ENCODE measurements at places on chromosomes 7 and 10. TPM values are rescaled to one million over a fixed set of nuclear protein-coding genes. Genes with fewer than 3 reads are reported as not detected.

DNA sequence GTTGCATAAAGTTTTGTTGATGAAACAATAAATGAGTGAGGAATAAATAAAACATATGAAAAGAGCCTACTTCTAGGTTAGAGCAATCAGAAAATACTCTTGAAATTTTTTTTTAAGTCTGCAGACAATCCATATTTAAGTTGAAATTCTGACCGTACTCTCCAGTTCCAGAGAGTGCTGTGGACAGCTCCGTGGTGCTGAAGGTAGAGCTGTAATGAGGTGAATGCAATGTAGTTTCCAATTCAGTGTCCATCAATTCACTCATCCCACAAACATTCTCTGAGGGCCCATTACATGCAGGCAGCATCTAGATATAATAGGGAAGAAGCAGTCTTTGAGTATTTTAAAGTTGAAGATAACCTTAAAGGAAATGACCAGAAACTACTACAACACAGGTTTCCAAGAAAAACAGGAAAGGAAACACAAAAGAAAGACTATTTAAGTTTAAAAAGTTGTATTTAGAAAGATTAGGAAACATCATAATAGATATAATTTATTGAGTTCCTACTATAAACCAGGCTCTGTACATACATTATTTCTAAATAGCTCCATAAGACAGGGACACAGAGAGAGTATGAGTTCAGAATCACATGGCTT is 44.0 kb upstream of the CRTAC1 start:
- no peak overlapping the region for H3K27ac ChIP-seq
- H3K4me1 ChIP-seq, result no peaks in the 10 kb centered on the region
- no peak overlapping the region for H3K4me3 ChIP-seq
- H3K27me3 ChIP-seq, result no peaks in the 10 kb centered on the region

GRCh38 chr10:128017822-128018221 is 108.4 kb downstream of the MKI67 start:
- H3K27ac ChIP-seq, result no peak overlapping the region
- H3K4me3 ChIP-seq, result no peak overlapping the region
- no peaks in the 10 kb centered on the region for H3K36me3 ChIP-seq
- no peak for DNase-seq
- no peaks in the 10 kb centered on the region for H3K4me1 ChIP-seq

GRCh38 chr7:34191162-34191561 is 285.8 kb downstream of the BMPER start:
- H3K4me1 ChIP-seq, result no peaks in the 10 kb centered on the region
- no peaks in the 10 kb centered on the region for H3K27me3 ChIP-seq
- H3K36me3 ChIP-seq, result no peaks in the 10 kb centered on the region
- no peak overlapping the region for H3K27ac ChIP-seq
- DNase-seq, result no peak

DNA sequence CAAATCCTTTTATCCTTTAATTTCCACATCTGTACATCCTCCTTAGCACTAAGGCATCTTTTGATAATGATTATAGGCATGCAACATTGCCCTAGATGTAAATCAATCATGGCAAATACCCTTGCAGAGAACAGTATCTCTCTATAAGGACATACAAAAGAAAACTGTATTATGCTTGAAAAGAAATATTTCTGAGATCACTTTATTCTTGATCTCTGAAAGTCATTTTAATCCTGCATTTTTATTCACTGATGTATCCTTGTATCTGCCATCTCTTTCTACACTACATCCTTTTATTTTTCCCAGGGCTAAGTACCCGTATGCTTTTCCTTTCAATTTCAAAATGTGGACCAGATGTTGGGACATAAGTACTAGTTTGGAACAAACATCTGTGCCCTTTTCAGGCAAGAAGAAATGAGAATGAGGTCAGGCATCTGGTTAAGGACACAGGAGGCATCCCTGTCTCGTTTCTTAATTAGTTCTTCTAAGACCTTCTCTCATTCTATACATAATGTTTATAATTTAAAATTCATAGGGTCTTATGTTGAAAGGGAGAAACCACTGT is 338.6 kb downstream of the CNTNAP2 start:
- no peak overlapping the region for H3K4me3 ChIP-seq
- H3K27me3 ChIP-seq, result no peaks in the 10 kb centered on the region
- no peaks in the 10 kb centered on the region for H3K4me1 ChIP-seq
- H3K36me3 ChIP-seq, result no peaks in the 10 kb centered on the region

DNA sequence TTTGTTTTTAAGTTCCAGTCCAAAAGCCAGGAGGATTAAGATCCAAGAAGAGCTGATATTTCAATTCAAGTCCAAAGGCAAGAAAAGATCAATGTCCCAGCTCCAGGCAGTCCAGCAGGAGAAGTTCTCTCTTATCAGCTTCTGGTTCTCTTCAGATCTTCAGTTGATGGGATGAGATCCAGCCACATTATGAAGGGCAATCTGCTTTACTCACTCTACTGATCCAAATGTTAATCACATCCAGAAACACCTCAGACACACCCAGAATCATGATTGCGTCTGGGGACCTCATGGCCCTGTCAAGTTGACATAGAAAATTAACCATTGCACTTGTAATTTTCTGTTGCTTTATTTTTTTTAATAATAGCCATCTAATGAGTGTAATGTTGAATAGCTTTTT is 178.4 kb downstream of the HERPUD2 start:
- no peak overlapping the region for H3K27ac ChIP-seq
- no peaks in the 10 kb centered on the region for H3K27me3 ChIP-seq
- DNase-seq, result no peak

CFAP69 gene
- total RNA-seq, result 19.2 TPM

CHRM2 gene
- 79.8 TPM for total RNA-seq

DNA sequence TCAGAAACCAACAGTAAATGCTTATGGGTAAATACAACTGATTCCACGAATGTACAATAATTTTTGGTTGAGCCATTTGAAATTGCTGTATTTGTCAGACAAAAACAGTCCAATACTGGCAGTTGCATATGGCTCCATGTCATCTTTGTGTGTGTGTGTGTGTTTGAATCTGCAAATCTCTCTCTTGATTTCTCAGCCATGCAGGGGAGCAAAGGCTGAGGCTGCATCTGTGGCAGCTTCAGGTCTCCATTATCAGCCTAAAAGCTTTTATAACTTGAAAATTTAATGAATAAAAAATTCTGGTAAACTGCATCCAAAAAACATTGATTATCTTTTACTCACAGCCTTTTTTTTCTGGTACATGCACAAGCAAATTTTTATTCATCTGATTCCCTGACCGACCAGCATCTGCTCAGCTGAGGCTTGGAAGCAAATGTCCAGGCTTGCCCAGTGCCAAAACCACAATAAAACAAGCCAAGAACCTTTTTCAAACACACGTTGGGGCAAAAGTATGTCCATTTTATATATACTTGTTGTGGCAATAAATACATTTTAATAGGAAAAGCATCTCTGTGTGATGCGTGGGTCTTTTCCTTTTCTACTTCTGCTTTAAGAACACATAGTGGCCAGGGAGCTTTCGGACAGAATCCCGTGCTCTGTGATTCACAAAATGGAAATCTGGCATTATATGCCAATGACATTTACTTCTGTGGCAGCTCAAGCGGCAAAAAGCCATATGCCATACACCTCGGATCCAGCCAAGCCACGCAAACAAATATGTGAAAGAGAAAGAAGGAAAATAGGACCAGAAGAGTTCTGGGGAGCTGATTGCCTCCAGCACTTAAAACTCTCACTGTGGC is 275.6 kb upstream of the AOAH start:
- DNase-seq, result no peak
- H3K27ac ChIP-seq, result no peak overlapping the region
- H3K36me3 ChIP-seq, result no peaks in the 10 kb centered on the region
- H3K4me1 ChIP-seq, result peaks cover 10% of the 10 kb centered on the region

- no peaks in the 10 kb centered on the region for H3K4me1 ChIP-seq
- H3K4me3 ChIP-seq, result no peak overlapping the region
- H3K36me3 ChIP-seq, result no peaks in the 10 kb centered on the region
- no peak for DNase-seq
Measured at GRCh38 chr10:35433851-35434426, 97.6 kb downstream of the CCNY start.

DNA sequence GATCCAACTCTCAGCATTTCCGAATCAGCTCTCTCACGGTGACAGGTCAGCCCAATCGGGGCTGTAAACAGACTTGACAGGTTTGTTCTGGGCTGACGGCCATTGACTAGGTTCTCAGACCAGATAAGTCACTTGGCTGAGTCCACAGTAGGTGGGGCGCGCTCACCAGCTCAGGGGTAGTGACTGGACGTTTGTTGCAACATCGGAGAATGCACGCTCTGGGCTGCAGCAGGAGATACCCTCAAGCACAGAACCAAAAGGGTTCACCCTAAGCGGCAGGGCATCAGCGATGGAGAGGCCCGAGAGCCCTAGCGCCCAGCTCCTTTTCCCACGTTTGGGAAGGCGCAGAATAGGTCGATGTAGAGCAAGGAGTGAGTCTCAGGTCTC is 1.8 kb downstream of the KLLN start:
- peaks cover 3% of the 10 kb centered on the region for H3K4me1 ChIP-seq
- peak; percentile 66 for DNase-seq
- H3K4me3 ChIP-seq, result peak overlapping the region; percentile 98
- no peaks in the 10 kb centered on the region for H3K36me3 ChIP-seq
- H3K27ac ChIP-seq, result peak overlapping the region; percentile 96

GRCh38 chr10:62894156-62894555 is 78.0 kb upstream of the EGR2 start:
- H3K4me3 ChIP-seq, result no peak overlapping the region
- no peaks in the 10 kb centered on the region for H3K4me1 ChIP-seq
- no peak overlapping the region for H3K27ac ChIP-seq
- H3K27me3 ChIP-seq, result peaks cover 58% of the 10 kb centered on the region
- no peak for DNase-seq

LBX1 gene
- total RNA-seq, result not detected

GRCh38 chr10:72260976-72261783 is 12.5 kb upstream of the DDIT4 start:
- peak overlapping the region; percentile 21 for H3K4me3 ChIP-seq
- H3K36me3 ChIP-seq, result no peaks in the 10 kb centered on the region
- H3K27me3 ChIP-seq, result no peaks in the 10 kb centered on the region
- DNase-seq, result no peak
- peaks cover 68% of the 10 kb centered on the region for H3K4me1 ChIP-seq
- peak overlapping the region; percentile 96 for H3K27ac ChIP-seq

ACTL6B gene
- not detected for total RNA-seq

- H3K27me3 ChIP-seq, result no peaks in the 10 kb centered on the region
- DNase-seq, result peak; percentile 70
- peaks cover 28% of the 10 kb centered on the region for H3K4me1 ChIP-seq
- H3K4me3 ChIP-seq, result no peak overlapping the region
- H3K27ac ChIP-seq, result no peak overlapping the region
- H3K36me3 ChIP-seq, result no peaks in the 10 kb centered on the region
Measured at GRCh38 chr10:114623661-114624294, 34.3 kb downstream of the ABLIM1 start.

DNA sequence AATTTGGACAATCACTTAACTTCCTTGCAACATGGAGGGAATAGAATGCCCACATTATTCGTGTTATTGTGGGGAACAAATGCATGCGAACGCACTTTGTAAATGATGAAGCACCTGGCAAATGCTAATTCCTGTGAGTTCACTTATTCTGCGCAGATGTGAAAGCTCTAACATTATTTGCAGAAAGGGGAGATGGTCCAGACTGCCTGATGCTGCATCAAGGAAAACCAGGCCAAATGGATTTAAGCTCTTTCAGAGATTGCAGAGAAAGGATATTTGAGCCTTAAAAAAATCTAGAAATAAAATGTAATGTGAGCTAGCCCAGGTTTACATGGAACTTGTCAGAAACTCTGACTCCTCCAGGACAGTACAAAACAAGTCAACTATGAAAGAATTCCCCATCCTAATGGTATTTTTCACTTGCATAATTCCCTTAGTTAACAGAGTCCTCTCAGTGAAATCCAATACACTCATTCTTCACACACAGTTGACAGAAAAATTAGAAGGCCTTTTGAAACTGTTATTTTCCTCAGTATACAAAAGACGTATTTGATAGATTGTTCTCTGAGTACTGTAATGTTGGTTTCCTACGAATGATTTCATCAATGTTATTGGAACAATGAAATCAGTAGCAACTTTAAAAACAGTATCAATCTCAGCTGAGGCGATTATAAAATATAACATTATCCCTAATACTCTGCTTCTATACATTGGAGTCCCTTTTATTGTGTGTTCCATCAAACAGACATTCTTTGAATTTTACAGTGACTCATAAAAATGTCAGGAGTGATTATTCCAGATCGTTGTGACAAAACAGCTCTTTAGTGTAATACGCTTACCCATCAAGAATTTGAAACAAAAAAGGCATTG is 136.3 kb upstream of the ANK3 start:
- no peaks in the 10 kb centered on the region for H3K36me3 ChIP-seq
- peaks cover 5% of the 10 kb centered on the region for H3K4me1 ChIP-seq
- no peak overlapping the region for H3K27ac ChIP-seq
- DNase-seq, result no peak
- no peak overlapping the region for H3K4me3 ChIP-seq
- H3K27me3 ChIP-seq, result no peaks in the 10 kb centered on the region

GRCh38 chr10:69495666-69496065 is 44.4 kb downstream of the TSPAN15 start:
- no peak overlapping the region for H3K4me3 ChIP-seq
- peaks cover 32% of the 10 kb centered on the region for H3K4me1 ChIP-seq
- H3K27ac ChIP-seq, result no peak overlapping the region
- H3K36me3 ChIP-seq, result peaks cover 23% of the 10 kb centered on the region
- no peaks in the 10 kb centered on the region for H3K27me3 ChIP-seq

DNA sequence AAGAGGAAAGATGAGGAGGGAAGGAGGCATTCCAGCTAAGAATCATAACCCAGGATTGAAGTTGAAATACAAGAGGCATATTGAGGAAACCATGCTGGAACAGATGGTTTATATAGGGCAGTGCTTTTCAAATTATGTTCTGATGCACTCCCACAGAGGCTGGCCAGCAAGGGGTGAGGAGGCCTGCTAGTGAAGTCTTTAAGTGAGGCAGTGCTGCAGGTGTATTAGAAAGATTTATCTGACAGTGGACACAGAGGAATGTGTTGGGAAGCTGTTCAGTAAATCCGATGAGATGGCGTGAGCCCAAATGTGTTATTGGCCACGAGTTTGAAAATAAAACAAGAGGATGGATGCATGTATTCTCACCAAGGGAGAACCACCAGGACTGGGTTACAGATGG is 28.6 kb downstream of the REEP3 start:
- H3K27me3 ChIP-seq, result no peaks in the 10 kb centered on the region
- H3K27ac ChIP-seq, result no peak overlapping the region
- H3K36me3 ChIP-seq, result no peaks in the 10 kb centered on the region
- no peak for DNase-seq

ZNF746 gene
- total RNA-seq, result 28.3 TPM

DNA sequence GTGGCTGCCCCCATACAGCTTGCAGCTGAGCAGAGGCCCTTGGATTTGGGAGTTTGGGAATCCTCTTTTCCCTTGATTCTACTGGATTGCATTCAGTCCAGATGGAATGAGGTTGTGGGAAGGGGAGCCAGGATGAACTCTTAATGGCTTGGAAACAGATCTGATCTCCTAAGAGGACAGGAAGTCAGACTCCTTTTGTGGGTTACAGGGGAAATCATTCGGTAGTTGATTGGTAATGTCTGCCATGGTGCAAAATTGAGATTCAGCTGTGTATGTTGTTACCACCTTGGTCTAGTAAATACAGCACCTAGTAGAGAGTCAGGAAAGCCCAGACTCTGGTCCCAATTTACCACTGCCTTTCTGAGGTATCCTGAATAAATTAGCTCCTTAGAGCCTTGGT is 144.2 kb upstream of the TNRC18 start:
- H3K27me3 ChIP-seq, result no peaks in the 10 kb centered on the region
- no peak overlapping the region for H3K27ac ChIP-seq
- H3K4me1 ChIP-seq, result no peaks in the 10 kb centered on the region

GRCh38 chr10:33098951-33099663 is 141.1 kb upstream of the ITGB1 start:
- no peaks in the 10 kb centered on the region for H3K36me3 ChIP-seq
- DNase-seq, result no peak
- H3K27ac ChIP-seq, result no peak overlapping the region

ST8SIA6 gene
- not detected for total RNA-seq

NRAP gene
- total RNA-seq, result not detected

Data from cardiac muscle cell (in vitro differentiated cells and primary cell).